ENCODE measurements at places on chromosomes 2 and 18.

DNA sequence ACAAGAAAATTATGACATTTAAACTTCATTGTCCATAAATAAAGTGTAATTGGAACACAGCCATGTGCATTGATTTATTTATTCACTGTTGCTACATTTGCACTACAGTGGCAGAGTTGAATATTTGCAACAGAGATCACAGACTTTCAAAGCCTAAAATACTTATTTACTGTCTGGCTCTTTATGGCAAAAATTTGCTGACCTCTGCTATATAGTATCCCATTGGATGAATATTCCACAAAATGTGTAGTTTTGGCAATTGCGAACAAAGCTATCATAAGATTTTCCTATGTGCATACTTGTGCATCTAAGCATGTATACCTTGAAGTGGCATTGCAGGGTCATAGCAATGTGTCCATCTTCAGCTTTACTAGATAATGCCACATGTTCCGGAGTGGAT, 32.1 kb downstream of the CCDC85A start:
- no peak for DNase-seq

DNA sequence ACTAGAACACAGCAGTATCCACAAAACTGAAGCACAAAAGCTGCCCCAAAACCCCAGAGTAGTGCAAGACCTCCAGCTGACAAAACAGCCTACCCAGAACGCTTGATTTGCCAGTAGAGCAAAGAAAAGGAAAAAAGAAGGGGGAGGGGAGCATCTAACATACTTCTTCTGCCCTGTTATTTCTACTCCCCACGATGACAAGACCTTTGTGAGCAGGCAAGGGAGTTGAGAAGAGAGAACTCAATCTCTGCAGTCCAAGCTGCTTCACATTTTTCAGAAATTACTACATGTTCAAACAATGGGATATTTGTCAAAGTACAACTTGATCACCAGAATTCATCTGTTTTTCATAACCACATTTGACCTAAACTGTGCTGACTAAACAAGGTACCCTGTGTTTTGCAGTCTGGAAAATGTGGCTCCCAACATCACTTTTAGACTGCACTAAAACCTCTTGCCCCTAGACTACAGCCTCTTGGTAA, 286.7 kb downstream of the EXOC6B start:
- peak; percentile 55 for DNase-seq

DNA sequence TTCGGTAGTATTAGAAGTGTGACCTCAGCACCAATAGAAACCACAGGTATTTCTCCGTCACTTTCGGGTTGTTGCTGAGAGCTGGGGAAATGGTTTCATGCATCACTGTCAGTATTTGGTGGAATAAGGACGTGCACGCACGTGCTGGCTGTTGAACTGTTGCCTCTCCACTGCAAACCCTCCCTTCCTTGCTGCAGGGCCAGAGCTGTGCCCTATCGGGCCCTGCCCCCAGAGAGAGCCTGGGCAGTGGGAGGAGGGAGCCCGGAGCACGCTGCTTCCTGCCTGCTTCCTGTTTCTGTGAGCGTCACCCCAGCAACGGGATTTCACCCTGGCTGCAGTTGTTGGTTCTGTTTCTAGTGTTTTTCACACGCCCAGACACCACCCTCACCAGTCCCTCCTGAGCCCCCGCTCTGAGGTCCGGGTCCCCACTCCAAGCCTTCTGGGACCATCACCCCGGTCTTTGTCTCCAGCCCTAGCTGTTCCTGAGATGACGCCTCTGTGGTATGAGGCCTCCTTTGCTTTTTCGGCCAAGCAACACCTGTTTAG, 47.4 kb downstream of the LRRFIP1 start:
- DNase-seq, result peak; percentile 75

DNA sequence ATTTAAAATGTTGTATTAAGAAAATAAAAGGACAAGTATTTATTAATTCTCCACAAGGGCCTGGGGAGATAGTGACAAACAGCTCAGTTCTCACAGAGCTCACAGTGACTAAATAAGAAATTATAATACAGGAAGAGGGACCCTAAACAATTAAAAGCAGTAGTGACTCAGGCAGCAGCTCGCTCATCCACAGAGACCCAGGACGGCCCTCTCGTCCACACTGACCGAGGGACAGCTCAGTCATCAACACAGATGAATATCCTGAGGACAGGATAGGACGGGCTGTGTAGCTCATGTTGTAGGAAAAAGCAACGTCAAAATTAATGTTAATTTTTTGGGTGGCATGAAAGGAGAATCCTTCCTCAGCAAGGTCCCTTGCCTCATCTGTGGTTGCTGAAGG, 44.1 kb downstream of the PARD6G start:
- no peak for DNase-seq

- no peak for DNase-seq
Observed at GRCh38 chr18:52537261-52537660, 197.3 kb downstream of the DCC start.

DNA sequence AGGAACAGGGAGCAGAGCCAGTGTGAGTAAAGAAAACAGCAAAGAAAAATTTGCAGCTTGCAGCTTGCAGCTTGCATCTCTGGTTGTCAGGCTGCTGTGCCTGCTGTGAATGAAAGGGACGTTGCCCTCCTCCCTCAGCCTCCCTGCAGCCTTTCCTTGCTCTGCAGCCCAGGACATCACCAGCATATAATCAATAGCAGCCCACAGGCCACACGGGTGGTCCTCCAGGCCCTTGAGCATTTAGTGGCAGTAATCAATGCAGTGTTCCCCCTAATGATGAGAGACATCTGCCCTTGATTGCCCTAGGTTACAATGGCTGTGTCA, 122.2 kb upstream of the TACR1 start:
- no peak for DNase-seq

DNA sequence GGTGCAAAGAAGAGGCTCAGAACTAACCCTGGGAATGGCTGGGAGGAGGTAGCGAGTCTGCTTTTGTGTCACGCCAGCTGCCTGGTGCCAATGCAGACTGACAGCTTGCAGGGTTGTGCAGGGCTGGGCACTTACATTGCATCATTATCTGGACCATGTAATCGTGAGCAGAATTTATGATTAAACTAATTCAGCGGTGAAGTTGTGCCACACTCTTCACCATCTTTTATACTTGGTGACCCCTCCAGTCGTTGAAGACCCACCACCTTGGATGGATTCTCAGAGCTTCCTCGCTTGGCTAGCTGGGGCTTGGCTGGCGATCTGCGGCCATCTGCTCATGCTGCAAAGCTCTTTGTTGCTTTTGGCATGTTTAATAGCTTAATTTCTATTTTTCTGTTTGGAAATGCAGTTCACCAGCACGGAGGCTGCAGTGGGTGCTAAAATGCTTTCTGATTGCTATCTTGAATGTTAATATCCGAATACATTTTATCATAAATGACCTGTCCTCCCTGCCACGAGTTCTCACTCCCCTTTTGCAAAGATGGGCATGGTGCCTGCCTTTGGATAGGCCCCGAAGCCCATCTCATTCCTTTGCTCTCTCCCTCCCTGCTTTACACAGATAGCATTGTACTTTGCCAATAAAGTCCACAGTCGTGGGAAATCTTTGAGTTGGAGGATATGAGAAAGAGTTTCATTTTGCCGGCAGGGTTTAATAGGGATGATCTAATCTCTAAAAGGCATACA, 188.2 kb downstream of the PRKCE start:
- DNase-seq, result no peak

DNA sequence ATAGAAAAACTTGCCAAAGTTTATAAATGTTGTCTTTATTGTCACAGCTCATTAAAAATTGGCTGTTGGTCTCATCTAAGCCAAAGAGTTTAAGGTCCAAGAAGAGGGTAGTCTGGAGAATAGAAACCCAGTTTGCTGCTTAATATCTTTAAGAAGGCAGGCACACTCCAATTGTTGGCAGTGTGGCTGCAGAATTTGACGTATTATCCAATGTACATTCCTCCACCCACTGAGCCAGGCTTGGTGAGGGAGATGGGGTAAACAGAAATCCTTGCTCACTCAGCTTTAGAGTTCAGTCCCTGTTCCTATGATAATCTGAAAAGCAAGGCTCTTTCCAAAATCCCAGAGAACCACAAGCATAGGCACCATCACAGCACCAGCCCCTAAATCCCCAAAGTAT, 10.7 kb upstream of the ADD2 start:
- no peak for DNase-seq

DNA sequence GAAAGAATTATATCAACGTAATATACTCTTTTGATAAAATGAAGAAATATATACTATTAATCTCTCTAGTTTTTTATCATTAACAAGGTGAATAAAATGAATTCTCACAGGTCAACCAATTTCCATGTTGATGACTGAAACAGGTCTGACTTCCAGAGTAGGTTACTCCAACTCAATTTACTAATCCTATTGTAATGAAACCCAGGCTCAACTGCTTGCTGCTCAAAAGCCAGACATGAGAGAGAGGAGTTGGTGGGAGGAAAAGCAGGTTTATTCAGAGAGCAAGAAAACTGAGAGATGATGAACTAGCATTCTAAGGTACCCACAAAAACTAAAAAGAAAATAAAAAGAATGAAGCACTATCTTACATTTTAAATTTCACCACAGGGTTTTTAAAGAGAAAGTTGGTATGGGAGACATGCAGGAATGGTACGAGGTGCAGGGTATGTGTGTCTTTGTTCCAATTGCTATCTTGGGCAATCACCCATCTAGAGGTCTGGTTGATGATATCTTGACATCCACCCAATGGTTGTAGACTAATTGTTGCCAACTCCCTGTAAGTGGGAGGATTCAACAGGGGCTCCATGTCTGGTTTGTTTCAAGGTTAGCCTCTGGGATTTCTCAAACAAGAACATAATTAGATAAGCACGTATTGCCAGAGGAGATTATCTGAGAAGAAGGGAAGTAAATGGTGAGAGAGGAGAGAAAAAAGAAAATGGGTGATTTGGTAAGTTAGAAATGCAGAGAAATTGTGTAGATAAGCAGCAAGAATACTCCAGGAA, 471.4 kb upstream of the REG3G start:
- no peak for DNase-seq

DNA sequence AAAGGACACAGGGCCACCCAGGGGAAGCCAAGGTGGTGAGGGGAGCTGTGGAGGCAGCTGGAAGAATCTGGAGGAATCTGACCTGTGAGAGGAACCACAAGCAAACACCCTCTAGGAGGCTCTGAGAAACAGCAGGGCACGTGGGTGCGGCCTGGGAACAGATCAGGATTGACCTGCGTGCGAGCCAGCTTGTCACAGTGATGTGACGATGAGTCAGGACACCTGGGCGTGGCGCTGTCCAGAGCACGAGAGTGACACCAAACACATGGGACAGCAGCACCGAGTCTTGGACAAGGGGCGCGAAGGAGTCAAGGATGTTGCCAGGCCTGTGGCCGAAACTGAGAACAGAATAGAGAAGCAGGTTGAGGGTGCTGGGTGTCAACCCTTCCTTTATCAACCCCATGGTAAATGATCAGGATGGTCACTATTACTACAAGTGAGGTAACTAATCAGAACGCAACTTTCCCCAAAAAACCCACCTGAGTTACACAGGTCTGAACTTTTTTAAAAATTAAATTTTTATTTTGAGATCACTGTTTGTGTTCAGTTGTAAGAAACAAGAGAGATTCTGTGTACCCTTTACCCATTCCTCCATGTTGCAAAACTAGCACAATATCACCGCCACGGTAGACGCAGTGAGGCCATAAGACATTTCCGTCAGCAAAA, 637 bp upstream of the SFT2D3 start:
- DNase-seq, result no peak

- no peak for DNase-seq
Observed at GRCh38 chr2:60891180-60891579, 9.8 kb downstream of the REL start.

- no peak for DNase-seq
Observed at GRCh38 chr2:1557467-1557820, 144.2 kb downstream of the TPO start.

DNA sequence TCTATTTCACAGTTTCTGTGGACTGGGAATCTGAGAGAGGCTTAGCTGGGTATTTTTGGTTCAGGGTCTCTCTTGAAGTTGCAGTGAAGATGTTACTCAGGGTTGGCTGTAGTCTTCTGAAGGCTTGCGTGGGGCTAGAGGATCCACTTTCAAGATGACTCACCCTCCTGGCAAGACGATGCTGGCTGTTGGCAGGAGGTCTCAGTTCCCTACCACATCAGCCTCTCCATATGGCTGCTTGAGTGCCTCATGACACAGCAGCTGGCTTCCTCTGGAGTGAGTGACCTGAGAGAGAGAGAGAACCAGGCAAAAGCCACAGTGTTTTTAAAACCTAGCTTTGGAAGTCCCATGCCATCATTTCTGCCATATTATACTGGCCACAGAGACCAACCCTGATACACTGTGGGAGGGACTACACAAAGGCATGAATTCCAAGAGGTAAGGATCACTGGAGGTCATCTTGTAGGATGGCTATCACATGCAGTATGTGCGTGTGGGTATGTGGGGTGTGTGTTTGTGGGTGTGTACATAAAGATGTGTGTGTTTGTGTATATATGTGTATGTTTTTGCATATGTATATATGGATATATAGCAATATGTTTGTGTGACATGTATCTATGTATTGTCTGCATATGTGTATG, 25.1 kb downstream of the DNPEP start:
- peak; percentile 88 for DNase-seq

DNA sequence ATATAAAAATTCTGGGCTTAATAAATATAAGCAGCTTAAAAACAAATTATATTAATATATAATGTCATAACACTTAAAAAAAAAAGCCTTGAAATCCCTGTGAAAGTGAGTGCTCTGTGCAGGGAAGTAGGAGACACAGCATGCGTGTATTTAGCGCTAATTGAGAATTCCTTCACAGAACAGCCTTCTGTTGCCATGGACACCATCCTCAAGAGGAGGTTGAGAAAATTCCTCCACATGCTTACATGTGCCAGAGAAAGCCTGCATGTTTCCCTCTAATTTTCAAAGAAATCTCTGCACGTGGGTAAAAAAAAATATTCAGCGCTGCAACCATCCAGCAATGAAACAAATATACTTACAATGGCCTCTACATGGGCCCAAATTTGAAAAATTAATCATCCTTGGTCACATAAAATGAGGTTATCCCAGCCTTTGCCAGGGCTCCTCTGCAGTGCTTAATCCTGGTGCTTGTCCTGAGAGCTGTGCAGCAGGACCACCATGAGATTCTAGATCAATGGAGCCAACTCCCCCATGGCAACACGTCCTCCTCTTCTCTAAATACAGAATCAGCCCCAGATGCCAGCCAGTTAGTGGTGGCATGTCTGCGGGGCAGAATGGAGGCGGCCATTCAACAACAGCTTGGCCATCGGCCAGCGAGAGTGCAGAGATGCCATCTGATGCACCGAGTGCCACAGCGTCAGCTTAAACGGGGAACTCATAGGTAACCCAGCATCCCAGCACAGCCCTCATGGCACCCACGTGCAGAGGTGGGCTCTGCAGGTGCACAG, 228.0 kb downstream of the MYT1L start:
- DNase-seq, result no peak

DNA sequence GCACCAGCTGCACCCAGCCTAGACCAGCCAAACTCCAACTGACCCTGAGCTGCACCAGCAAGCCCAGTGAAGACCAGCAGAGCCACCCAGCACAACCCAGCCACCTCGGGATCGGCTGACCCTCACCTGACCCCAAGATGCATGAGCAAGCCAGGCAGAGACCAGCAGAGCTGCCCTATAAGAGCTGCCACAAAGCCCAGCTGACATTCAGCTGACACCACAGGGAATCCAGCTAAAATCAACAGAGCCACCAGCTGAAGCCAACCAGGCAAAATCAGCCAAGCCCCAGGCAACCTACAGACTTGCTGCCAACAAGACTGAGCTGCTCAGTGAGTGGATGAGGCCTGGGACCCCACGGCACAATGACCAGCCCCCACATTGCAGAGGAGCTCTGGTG, 54.6 kb downstream of the CYP27C1 start:
- no peak for DNase-seq

GRCh38 chr18:59459369-59460071, 100.5 kb upstream of the LMAN1 start:
- DNase-seq, result peak; percentile 69

GRCh38 chr2:30265052-30266015, 34.0 kb downstream of the LBH start:
- peak; percentile 57 for DNase-seq

- no peak for DNase-seq
Observed at GRCh38 chr2:53949457-53949856, 21.3 kb downstream of the PSME4 start.
